Choroid plexus epithelial cell (primary cell): ENCODE measurements at places on chromosomes 12 and 14.
A peak's percentile ranks its signal among the peaks of the same experiment; 100 is the strongest.

- no peak for DNase-seq
Measured at GRCh38 chr12:62317017-62317416, 56.8 kb downstream of the USP15 start.

GRCh38 chr14:55739967-55740648, 160.1 kb downstream of the KTN1 start:
- DNase-seq = no peak

DNA sequence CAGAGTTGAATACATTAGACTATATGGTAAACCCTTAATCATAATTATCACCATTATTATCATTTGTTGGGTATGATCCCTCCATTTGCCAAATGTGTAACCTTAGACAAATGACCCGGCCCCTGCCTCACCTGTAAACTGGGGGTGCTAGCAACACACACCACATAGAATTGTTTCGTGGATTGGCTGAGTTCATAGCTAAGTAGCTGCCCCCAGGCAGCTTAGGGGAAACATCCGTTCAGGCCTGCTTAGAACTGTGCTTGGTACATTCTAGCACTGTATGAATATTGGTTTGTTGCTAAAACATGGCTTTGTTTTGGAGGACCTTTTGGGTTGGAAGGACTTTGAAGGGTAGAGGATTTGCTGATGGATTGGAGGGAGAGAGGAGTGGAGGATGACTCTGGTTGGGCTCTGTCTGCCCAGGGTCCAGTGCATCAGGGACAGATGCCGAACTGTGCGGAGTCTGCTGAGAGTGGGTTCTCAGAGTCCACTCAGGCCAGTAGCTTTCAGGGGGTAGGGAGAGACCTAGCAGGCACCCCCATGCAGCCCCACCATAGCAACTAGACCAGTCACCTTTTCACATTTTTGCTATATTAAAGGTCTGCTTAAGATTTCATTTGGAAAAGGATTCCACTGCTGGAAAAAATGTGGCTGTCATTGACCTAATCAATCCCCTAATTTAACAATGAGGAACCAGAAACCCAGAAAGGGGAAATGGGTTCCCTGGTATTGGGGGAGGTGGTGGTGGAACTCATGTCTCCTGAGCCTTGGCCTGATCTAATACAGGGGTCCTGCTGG, 2.2 kb downstream of the RIN3 start:
- no peak for DNase-seq

DNA sequence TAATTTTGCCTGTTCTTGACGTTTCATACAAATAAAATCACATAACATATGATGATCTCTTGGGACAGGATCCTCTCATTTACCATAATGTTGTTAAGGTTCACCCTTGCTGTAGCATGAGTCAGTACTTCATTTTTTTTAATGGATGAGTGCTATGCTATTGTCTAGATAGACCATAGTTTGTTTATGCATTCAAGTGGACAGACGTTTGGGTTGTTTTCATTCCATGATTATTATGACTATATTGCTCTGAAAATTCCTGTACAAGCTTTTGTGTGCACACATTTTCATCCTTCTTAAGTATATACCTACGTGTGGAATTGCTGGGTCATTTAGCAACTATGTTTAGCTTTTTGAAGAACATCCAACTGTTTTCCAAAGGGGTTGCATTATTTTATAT, 325.6 kb upstream of the TMEM132C start:
- DNase-seq = no peak

DNA sequence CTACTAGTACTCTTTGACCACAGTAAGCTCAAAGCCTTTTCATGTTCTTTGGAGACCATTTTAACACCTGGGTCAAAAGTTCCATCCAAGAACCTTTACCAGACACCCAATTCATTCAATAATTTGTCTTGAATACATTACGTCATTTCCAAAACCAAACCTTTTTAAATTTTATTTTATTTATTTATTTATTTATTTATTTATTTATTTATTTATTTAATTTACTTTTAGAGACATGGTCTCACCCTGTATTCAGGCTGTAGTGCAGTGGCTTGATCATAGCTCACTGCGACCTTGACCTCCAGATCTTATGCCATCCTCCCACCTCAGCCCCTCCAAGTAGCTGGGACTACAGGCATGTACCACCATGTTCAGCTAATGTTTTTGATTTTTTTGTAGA, 113.5 kb downstream of the BCAT1 start:
- no peak for DNase-seq

DNA sequence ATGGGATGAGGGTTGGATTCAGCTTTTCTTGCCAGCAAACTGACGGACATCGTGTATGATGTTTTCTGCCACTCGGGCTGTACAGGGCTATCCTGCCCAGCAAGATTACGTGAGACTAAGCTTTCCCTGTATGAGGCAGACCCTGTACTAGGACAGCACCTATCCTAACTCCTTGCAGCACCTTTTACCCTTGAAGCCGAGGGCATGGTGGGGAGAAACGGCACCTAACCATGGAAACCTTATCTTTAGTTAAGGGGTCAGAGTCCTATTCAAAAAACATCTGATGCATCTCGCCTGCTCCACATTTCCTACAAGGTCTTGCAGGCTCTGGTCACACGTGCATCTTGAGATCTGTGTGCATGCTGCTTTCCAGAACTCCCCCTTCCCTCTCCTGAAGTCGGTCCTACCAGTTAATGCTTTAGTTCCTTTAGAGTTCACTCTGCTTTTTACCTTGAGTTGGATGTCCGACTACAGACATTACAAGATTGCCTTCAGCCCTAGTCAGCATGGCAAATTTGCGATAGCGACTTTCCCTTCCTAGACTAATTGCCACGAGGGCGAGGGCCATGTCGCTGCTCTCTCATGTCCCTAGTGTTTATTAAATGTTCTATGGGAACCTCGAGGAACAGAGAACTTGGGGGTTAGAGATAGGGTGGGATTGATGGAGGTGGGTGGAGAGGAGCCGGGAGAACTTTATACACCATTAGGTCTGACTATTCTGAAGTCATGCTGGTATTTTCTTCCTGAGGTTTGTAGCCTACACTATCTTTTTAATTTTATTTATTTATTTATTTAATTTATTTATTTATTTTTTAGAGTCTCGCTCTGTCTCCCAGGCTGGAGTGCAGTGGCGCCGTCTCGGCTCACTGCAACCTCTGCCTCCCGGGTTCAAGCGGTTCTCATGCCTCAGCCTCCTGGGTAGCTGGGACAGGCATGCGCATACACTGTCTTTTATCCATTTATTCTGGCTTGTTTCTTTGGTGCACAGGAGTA, 6.6 kb downstream of the RAN start:
- DNase-seq = no peak

DNA sequence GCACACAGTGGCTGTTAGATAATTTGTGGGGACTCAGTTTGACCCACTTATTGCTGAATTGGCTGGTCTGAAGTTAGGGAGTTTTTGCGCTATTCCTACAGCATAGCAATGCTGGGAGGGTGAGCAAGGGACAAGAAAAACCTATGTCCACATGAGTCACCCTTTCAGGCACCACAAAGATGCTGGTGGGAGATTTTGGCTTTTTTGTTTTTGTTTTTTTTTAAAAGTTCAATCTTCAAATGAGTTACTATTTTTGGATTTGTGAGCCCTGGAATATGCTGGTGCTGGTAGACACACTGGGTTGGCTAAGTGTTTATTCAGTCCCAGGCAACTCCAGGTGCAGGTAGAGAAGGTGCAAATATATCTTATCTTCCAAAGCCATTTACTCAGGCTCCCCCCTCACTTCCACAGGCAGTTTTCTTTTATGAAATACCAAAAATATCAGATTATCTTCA, 143.4 kb downstream of the BTG1 start:
- no peak for DNase-seq

- no peak for DNase-seq
Measured at GRCh38 chr14:68322940-68323620, 469.8 kb downstream of the ZFP36L1 start.

GRCh38 chr12:12725956-12726554, 8.9 kb downstream of the CDKN1B start:
- DNase-seq = no peak

DNA sequence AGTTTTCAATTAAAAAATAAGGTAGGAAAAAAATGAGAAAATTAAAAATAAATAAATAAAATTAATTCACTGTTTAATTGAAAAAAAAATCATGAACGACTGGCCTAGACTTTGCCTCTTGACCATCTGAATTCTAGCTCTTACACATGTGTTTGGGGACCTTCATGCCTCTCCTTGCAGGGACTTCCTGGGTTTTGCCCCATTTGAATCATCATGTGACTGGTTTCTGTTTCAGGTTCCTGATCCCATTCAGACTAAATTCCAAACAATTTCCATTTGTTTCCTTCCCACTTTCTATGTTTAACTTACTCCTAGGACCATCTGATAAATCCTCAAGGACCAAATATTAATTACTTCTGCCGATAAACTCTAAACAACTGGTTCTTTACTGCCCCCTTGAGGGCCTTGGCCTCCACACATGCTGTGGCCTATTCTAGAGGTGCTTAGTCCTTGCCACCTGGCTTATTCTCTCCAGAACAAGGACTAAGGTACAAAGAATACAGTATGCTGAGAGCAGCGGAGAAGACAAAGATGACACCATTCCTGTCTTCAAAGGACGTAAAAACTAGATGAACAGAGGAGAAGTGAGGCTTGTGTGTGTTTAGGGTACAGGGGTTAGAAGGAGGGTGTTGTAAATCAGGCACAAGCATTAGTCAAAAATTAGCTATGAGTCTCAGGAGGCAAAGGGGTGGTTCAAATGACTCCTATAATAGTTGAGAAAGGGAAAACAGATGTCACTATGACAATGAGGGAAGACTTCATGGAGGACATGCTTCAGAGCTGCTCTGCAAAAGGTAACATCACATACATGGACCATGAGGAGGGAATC, 125.8 kb upstream of the AVPR1A start:
- DNase-seq = peak; percentile 66

DNA sequence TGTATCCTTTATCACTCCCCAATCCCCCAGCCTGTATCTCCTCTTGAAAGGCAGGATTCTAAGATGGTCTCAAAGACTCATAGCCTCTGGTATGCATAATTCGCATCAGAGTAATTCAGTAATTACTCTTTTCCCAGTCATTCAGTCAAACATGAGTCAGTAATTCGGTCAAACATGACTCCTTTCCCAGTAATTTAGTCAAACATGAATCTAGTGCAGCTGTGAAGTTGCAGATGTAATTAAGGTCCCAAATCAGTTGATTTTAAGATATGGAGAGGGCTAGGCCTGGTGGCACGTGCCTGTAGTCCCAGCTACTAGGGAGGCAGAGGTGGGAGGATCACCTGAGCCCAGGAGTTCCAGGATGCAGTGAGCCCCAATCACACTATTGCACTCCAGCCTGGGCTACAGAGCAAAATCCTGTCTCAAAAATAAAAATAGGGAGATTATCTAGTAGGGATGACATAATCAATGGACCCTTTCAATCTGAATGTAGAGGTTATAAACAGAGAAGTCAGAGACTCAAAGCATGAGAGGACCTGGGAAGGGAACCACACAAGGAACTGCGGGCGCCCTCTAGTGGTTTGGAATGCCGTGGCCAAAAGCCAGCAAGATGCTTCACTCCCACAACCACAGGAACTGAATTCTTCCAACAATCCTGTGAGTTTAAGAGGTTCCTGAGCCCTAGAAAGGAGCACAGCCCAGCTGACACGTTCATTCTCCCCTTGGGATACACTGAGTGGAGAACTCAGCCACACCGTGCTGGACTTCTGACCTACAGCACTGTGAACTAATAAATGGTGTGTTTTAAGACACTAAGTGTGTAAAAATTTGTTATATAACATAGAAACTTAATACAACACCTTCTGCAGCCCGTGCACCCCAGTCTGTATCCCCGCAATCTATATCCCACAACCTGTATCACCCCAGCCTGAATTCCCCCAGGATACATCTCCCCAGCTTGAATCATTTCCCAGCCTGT, 14.3 kb upstream of the ARMH4 start:
- peak; percentile 90 for DNase-seq

GRCh38 chr12:4158306-4158705, 115.3 kb upstream of the CCND2 start:
- DNase-seq = no peak

DNA sequence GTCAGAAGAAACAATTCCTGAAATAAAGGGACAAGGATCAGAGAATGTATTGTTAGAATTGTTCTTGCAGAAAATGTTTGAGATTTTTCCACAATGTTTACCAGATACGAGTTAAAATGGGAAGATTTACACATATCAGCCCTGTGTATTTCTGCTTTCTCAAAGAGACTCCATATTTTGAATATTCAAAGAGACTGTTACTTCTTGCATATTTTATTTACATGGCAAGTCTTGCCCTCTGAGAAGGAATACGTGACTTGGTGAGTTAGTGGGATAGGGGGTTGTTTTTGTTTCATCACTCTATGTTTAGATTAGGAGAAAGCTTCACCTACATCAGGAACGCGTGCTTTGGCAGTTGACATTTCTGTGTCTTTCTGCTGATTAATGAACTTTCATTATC, 56.1 kb upstream of the ZDHHC17 start:
- DNase-seq = no peak

DNA sequence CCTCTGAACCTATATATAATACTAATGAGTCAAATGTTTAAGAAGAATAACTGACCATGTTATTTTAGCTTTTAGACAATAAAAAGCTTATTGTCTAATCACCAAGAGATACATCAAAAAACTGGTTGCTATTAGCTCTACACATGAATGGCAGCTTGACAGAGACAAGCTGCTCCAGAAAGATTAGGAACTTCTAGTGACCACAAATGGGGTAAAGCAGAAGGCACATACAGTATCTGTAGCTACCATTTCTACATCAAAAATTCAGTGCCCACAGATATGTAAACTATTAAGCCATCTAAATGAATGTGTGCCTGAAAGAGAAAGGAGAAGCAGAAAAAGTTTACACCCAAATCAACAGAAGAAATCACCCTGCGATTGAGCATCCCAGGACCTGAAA, 2.4 kb downstream of the AREL1 start:
- no peak for DNase-seq

DNA sequence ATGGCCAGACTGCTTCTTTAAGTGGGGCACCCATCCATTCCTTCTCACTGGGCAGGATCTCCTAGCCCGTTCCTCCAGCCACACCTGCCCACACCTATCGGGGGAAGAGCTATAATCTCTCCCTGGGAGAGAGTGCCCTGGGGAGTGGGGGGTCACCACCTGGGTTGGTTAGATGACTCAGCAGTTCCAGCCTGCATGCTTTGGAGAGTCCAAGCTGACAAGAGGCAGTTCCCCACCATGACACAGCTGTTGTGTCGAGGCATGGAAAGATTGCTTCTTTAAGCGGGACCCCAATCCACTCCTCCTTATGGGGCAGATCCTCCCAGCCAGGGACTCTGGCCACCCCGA, 52.6 kb upstream of the PPFIA2 start:
- DNase-seq = no peak

GRCh38 chr12:16344269-16344668, 3.2 kb upstream of the MGST1 start:
- DNase-seq = peak; percentile 63
